ENCODE measurements at places on chromosomes 3 and 15.

DNA sequence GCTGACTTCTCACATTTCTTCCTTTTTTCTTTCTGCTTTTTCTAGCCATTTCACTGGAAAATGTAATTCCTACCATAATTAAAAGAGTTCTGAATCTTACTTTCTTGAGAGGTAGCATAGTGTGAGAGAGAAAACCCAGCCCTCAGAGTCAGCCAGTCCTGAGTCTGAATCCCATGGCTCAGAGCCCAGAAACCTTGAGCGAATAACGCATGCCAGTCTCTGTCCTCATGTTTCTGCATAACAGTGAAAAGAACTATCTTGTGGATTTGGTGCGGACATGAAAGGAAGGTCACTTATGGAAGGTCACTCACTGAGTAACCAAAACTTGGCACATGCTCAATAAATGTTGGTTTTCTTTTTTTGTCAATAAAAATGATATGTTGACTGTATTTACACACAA, 29.3 kb upstream of the SLCO3A1 start:
- no peak for DNase-seq

GRCh38 chr15:57927091-57927631, 138.3 kb downstream of the ALDH1A2 start:
- DNase-seq: no peak

DNA sequence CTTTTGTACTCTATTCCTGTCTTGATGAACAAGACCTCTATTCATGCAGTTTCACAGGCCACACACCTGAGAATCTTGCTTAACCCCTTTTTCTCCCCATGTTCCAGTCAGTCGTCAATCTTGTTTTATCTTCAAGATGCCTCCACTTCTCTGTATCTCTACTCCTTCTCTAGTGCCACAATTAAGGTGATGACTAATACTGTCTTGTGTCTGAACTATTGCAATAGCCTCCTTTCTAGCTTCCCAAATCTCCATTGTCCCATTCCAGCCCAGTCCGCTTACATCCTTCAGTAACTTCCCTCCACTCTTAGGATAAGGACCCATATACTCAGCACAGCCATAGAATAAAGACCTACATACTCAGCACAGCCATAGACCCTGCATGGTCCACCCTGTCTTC, 24.7 kb downstream of the CHST14 start:
- DNase-seq: no peak

DNA sequence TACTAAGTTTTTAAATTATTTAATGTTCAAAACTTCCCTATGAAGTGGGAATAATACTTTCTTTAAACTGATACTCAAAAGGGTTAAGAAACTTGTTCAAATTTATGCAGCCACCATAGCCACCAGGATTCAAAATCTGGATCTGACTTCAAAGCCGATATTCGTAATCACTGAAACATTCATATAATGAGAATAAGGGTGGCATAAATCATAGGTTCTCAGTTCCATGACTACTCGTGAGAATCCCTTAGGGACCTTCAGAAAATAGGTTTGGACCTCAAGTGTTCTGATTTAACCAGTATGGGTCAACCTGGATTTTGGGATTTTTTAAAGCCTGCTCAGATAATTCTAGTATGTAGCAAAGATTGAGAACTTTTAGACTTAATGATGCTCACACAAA, 160.6 kb downstream of the RBMS3 start:
- no peak for DNase-seq

- peak; percentile 21 for DNase-seq
Observed at GRCh38 chr3:111667621-111668239, 72.6 kb upstream of the ZBED2 start.

GRCh38 chr3:171306631-171307030, 153.6 kb downstream of the TNIK start:
- no peak for DNase-seq

DNA sequence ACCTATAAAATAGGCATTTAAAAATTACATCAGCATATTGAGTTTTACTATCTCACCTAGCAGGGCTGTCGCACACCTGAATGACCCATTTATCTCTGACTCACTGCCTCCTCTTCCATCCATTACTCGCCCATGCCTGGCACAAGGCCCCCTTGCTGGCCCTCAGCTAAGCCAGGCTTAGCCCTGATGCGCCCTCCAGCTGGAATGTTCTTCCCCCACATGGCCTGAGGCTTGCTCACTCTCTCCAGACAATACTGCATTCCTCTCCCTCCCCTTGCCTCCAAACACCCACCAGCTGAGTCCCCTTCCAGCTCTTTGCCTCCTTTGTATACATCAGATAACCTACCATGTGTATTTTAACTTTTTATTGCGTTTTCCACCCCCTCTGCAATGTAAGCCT, 7.2 kb downstream of the SH3BP5 start:
- DNase-seq: no peak

Data from esophagus squamous epithelium (tissue), 5 donors.